Left forelimb (tissue), 1 donor: ENCODE measurements at places on chromosomes 3 and 15.
A peak's percentile ranks its signal among the peaks of the same experiment; 100 is the strongest.

DNA sequence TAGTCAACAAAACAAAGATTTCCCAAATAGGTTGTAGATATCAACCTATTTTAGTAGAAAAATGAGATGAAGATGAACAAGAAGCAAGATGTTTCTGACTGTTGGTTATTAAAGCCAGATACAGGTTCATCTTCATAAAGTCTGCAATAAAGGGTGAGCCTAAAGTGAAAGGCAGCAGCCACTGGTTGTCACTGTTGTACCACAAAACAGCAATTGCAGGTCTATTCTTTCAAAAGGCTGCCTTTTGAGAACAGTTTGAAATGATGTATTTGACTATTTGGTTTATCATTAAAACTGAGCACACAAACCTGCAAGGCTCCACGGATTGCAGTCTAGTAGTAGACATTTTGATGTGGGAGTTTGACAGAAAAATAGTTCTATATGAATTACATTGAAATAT is 543.4 kb downstream of the GBE1 start:
- DNase-seq = no peak

DNA sequence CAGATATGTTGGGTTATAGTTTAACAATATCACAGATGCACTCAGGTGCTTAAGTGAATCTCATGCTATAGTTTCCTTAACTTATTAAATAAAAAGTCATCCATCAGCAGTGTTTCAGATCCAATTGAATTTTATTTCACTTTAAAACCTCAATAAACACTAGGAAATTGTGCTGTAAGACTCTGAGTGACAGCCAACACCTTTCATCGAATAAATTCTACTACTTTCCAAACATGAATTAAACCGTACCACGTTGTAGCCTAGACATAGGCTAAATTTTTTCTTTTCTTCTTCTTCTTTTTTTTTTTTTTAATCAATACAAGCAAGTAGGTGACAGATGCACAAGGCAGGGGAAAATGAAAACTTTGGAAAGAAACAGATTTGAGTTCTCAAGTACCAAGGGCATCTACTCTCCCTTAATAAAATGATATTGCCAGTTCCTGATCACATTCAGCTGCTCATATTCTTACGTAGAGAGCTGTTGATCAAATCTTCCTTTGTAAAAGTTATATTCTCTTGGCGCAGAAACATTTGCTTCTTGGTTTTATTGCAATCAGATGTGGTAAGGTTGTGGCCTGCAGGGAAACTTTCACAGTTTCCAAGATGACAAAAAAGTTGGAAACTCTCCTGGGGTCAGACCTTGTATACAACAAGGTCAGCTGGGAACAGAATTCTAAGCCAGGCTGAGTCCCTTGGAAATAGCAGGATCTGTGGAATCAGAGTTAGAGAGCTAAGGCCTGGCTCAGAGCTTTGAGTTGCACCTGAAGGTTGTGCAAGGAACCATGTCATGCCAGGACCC is 147.7 kb downstream of the CD47 start:
- DNase-seq = no peak

GRCh38 chr15:90000186-90001001 is 730 bp upstream of the ZNF710 start:
- peak; percentile 75 for DNase-seq

- DNase-seq = no peak
Observed at GRCh38 chr3:480070-480469, 283.5 kb downstream of the CHL1 start.

DNA sequence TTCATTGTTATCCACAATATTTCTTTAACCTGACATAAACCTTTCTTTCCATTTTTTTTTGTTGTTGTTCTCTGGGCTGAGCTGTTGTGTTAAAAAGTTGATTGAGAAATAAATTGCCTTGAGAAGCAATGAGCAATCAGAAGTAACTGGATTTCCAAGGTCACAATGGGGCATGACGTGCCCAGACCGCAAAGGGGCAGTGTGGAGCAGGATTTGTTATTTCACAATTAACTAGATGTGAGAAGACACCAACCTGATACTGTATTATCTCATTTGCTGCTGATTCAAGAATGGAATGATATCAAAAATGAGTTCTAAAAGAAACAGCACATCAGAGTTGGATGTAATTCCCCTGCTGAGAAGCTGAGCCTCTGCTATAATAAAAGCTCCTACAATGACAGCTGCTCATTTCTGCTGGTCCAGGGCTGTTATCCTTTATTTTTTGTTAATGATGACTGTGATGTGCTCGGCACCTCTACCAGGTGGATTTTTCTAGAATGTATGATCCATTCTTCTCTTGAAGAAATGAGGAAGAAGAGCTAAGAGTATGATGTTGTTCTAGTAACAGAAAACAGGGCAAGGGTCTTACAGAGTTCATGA is 28.1 kb downstream of the CPNE4 start:
- DNase-seq = no peak

GRCh38 chr3:58242340-58242739 is 4.7 kb downstream of the ABHD6 start:
- no peak for DNase-seq

GRCh38 chr15:83837945-83838571 is 184.1 kb downstream of the ADAMTSL3 start:
- no peak for DNase-seq

DNA sequence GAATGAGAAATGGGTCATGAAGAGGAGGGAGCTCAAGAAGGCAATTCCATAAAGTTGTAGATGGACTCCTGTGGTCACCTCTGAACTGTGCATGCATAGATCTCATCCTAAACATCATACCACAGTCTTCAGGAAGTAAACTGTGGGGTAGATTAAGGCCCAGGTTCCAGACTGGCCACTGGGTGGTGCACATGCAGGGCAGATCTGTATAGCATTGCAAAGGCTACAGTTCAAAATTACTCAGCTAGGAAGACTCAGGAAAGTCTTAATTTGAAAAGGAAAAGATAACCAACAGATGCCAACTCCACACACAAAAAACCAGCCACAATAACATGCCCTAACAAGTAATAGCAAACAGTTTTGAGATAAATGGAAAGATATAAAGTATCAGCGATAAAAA is 20.3 kb downstream of the KY start:
- peak; percentile 12 for DNase-seq

- no peak for DNase-seq
Observed at GRCh38 chr15:50051811-50052419, 67.1 kb downstream of the ATP8B4 start.

DNA sequence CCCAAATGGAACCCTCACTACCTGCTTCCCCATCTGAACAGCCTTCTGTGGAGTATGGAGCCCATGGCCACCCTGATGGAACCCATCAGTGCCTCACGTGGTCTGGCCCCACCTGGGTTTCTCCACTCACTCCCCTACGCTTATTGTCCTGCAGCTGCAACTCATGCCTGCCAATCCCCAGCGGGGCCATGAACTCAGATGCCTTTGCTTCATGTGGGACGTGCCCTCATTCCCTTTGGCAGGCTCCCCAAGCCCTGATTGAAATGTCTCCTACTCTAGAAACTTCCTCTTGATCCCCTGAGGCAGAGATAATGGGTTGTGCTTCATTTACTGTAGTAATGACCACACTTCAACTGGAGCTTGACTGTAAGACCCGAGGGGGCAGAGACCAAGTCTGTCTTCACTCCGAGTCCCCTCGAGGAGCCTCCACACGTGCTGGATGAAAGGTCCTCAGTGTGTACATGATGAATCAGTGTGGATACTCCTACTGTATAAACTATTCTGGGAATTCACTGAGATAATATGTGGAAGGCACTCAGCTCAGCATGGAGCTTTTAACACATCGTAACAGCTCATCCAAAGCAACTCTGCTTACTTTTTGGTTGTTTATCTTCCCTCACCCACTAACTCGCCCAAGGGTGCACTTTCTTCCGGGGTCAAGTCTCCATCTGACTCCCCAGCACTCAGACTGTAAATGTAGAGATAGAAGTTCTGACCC is 232.8 kb upstream of the BHLHE40 start:
- no peak for DNase-seq

GRCh38 chr15:41950489-41950888 is 21.9 kb downstream of the EHD4 start:
- no peak for DNase-seq

- DNase-seq = no peak
Observed at GRCh38 chr15:80160570-80161156, 7.9 kb downstream of the FAH start.

DNA sequence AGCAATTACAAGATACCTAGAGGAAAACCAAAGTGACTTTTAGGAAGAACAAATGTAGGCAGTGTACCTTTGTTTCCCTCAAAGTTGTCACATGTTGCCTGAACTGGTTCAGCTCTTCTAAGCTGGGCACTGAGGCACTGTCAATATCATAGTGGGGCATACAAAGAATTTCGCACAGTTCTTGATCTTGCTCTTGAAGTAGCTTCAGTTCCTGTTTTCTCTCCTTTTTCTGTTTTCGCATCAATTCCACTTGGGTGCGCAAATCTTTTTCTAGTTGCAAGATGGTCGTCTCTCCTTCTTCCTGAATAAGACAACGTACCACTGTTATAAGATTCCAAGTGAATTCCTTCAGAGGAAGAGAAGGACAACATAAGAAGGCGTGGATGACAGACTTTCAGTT is 12.7 kb downstream of the PRC1 start:
- no peak for DNase-seq

DNA sequence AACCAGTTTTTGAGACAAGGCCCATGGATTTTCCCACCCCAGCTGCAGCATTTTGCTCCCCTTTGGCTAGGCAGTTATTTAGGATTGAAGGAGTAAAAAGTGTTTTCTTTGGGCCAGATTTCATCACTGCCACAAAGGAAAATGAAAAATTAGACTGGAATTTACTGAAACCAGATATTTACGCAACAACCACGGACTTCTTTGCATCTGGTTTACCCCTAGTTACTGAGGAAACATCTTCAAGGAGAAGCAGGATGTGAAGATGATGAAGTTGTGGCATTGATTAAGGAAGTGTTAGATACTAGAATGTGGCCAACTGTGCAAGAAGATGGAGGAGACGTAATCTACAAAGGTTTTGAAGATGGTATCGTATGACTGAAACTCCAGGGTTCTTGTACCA is 165.2 kb upstream of the MYRIP start:
- DNase-seq = no peak

DNA sequence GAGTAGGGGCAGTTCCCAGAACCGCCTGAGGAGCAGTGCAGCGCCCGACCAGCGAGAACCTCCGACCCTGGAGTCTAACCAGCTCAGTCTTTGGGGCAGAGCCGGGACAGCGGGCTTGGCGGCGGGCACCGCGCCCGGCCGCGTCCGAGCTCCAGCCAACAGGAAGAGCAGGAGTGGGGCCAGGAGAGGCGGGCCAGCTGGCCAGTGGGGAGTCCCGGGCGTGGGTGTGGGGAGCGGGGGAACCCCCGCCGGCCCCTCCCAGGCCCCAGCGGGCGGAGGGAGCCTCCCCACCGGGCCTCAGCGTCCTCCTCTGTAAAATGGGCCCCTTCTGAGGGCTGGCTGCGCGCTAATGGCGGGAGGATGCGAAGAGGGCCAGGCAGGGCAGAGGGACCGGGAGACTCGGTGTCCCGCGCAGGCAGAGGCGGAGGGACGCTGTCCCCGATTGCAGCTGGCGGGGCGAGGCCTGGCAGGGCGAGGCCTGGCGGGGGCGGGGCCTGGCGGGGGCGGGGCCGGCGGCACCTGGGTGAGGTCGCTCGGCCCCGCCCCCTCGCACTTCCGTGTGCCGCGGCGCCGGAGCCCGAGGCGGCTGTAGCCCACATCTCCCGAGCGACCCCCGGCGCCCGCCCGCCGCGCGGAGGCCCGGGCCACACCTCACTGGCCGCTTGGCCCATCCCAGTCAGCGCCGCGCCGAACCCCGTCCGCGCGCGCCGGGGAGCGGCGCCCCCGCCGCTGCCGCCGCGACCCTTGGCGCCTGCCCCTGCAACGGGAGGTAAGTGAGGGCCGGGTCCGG is at the start of gene PRKCD:
Gene PRKCD (plus strand): TSS at position 550 of the 790 bp plus-strand sequence. CDS start 17,214 bp downstream, outside the sequence.
- peak; percentile 85 for DNase-seq

GRCh38 chr3:30183421-30183820 is 423.0 kb upstream of the TGFBR2 start:
- DNase-seq = no peak

GRCh38 chr15:38229705-38230310 is 22.8 kb upstream of the SPRED1 start:
- no peak for DNase-seq
